DND-41 (cell line): ENCODE measurements at places on chromosomes 11 and 22.
A peak's percentile ranks its signal among the peaks of the same experiment; 100 is the strongest.

- no peak overlapping the region for H3K27ac ChIP-seq
- DNase-seq, result no peak
- no peak overlapping the region for H3K4me3 ChIP-seq
- H3K27me3 ChIP-seq, result peaks cover 5% of the 10 kb centered on the region
- H3K4me1 ChIP-seq, result no peaks in the 10 kb centered on the region
- no peaks in the 10 kb centered on the region for H3K36me3 ChIP-seq
Measured at GRCh38 chr11:130478204-130478701, 29.8 kb downstream of the ADAMTS15 start.

- DNase-seq, result no peak
- H3K4me1 ChIP-seq, result no peaks in the 10 kb centered on the region
- H3K4me3 ChIP-seq, result no peak overlapping the region
- H3K36me3 ChIP-seq, result no peaks in the 10 kb centered on the region
- no peaks in the 10 kb centered on the region for H3K27me3 ChIP-seq
Measured at GRCh38 chr11:2563213-2564007, 118.6 kb downstream of the KCNQ1 start.

GRCh38 chr11:107856981-107857517, 1.5 kb downstream of the SLC35F2 start:
- H3K4me3 ChIP-seq, result no peak overlapping the region
- H3K36me3 ChIP-seq, result no peaks in the 10 kb centered on the region
- H3K4me1 ChIP-seq, result no peaks in the 10 kb centered on the region
- DNase-seq, result no peak
- no peak overlapping the region for H3K27ac ChIP-seq

DNA sequence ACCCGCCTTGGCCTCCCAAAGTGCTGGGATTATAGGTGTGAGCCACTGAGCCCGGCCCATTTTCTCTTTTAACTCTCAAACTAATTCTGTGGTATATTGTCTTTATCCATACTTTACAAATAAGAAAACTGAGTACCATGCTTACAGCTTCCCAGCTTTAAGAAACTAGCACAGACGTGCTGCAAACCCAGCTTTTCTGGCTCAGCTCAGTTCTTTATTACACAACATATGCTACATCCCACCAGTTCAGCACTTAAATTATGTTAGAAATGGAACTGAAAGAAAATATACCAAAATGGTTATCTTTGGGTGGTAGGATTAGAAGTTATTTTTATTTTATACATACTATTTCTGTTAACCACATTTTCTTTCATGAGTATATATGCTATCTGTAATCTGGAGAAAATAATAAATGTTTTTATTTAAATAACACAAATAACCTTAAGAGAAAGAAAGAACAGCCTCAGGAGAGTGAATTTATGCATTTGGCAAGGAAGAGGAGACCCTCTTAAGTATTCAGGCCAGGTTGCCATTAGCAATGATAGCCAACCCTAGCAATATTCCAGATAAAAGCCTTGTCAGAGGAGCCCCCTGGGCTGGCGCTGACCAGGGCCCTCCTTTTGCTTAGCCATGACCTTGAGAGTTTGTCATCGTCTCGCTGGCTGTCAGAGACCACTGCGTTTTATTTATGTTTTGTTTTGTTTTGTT, 33.8 kb downstream of the SLN start:
- H3K36me3 ChIP-seq, result no peaks in the 10 kb centered on the region
- no peaks in the 10 kb centered on the region for H3K27me3 ChIP-seq
- H3K27ac ChIP-seq, result no peak overlapping the region
- no peak overlapping the region for H3K4me3 ChIP-seq
- no peaks in the 10 kb centered on the region for H3K4me1 ChIP-seq

- H3K27ac ChIP-seq, result no peak overlapping the region
- H3K4me3 ChIP-seq, result no peak overlapping the region
- H3K4me1 ChIP-seq, result no peaks in the 10 kb centered on the region
- no peak for DNase-seq
- no peaks in the 10 kb centered on the region for H3K27me3 ChIP-seq
- no peaks in the 10 kb centered on the region for H3K36me3 ChIP-seq
Measured at GRCh38 chr11:2475136-2475918, 30.5 kb downstream of the KCNQ1 start.

- H3K27me3 ChIP-seq, result peaks cover 29% of the 10 kb centered on the region
- no peak overlapping the region for H3K27ac ChIP-seq
- H3K4me1 ChIP-seq, result no peaks in the 10 kb centered on the region
Measured at GRCh38 chr11:36779791-36780190, 181.8 kb upstream of the RAG2 start.

GRCh38 chr11:46006418-46007070, 84.1 kb downstream of the LARGE2 start:
- DNase-seq, result peak; percentile 28
- no peaks in the 10 kb centered on the region for H3K4me1 ChIP-seq
- no peaks in the 10 kb centered on the region for H3K27me3 ChIP-seq
- no peak overlapping the region for H3K4me3 ChIP-seq
- no peak overlapping the region for H3K27ac ChIP-seq
- no peaks in the 10 kb centered on the region for H3K36me3 ChIP-seq

DNA sequence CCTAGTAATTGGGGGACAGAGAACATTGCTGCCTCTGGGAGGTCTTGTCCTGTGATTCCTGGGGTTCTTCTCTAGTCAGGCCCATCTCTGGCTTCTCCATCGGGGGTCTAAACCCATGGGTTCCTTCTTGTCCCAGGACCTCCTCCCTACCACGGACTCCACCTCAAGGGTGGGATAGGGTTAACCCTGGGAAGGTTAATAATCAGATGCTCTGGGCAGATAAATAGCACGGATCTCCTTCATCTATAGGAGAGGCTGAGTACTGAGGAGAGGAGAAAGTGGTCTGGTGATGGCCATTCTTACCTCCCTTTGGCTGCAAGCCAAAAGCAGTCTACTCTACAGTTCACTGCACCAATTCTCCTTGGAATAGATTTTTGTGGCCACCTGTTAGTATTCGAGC, 10.5 kb downstream of the HEPHL1 start:
- no peak for DNase-seq
- H3K4me3 ChIP-seq, result no peak overlapping the region
- no peaks in the 10 kb centered on the region for H3K36me3 ChIP-seq
- no peaks in the 10 kb centered on the region for H3K27me3 ChIP-seq
- no peak overlapping the region for H3K27ac ChIP-seq

DNA sequence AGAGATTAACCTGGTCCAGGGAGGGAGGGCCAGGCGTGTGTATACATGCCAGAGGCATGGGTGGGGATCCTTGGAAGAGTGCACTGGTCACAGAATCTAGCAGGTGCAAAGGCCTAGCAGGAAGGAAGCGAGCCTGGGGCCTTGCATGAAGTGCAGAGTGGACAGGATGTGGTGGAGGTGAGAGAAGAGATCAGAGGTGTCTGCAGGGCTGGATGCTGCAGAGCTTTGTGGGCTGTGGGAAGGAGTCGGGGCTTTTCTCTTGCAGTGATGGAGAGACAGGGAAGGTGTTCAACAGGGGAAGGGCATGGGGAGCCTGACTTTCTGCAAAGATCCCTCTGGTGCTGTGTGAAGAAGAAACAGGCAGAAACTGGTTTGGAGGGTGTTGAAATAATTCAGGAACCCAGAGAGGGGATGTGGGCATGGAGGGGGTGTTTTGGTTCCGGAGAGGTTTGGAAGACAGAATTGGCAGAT, 2.5 kb upstream of the TPST2 start:
- peaks cover 4% of the 10 kb centered on the region for H3K27me3 ChIP-seq
- no peaks in the 10 kb centered on the region; the same call in 1 of the 2 replicates for H3K36me3 ChIP-seq
- H3K4me1 ChIP-seq, result peaks cover 34% of the 10 kb centered on the region
- H3K4me3 ChIP-seq, result no peak overlapping the region
- H3K27ac ChIP-seq, result no peak overlapping the region; the same call in 1 of the 2 replicates
- peak; percentile 86 for DNase-seq

GRCh38 chr11:16794047-16794818, 55.8 kb downstream of the C11orf58 start:
- no peak overlapping the region for H3K27ac ChIP-seq
- H3K4me3 ChIP-seq, result no peak overlapping the region
- H3K36me3 ChIP-seq, result no peaks in the 10 kb centered on the region
- peaks cover 6% of the 10 kb centered on the region; the same call in 1 of the 2 replicates for H3K4me1 ChIP-seq
- peaks cover 5% of the 10 kb centered on the region for H3K27me3 ChIP-seq

GRCh38 chr11:9231848-9232177, 33.3 kb downstream of the DENND5A start:
- peak overlapping the region; percentile 3; the same call in 1 of the 2 replicates for H3K27ac ChIP-seq
- DNase-seq, result no peak
- no peaks in the 10 kb centered on the region for H3K36me3 ChIP-seq
- no peak overlapping the region for H3K4me3 ChIP-seq

- peaks cover 87% of the 10 kb centered on the region for H3K4me1 ChIP-seq
- peaks cover 75% of the 10 kb centered on the region for H3K36me3 ChIP-seq
- H3K27me3 ChIP-seq, result no peaks in the 10 kb centered on the region
- H3K27ac ChIP-seq, result peak overlapping the region; percentile 87
- H3K4me3 ChIP-seq, result no peak overlapping the region
Measured at GRCh38 chr22:28792491-28793383, 7.6 kb downstream of the XBP1 start.

GRCh38 chr11:66619080-66619554, 2.7 kb downstream of the RBM14 start:
- H3K36me3 ChIP-seq, result peaks cover 71% of the 10 kb centered on the region
- H3K27me3 ChIP-seq, result no peaks in the 10 kb centered on the region
- DNase-seq, result peak; percentile 40
- peak overlapping the region; percentile 63 for H3K4me3 ChIP-seq
- peak overlapping the region; percentile 90 for H3K27ac ChIP-seq

DNA sequence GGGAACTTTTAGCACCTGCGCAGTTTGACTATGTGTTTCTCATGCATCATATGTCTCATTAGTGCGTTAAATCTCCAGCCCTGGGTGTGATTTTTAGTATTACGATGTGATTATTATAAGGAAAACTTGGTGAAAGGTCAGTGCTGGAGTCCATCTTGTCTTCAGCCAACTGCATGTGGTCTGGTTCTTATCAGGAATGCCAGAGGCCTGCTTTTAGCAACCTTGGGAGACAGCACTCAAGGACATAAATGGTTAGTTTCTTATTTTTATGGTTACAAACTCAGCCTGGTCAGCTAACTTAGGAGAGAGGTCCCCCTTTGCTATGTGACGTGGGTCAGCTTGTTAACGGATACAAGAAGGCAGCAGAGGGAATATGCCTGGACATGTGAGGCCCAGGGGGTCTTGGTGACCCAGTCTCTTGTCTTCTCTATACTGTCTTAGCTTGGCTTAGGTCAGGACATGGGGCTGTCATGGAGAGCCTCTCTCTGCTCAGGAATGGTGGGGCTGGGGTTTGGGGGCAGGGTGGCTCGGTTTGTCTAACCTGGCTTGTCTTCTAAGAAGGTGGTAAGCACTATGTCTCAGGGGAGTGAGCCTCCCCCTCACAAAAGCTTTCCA, 21.5 kb downstream of the KCTD21 start:
- H3K4me1 ChIP-seq, result no peaks in the 10 kb centered on the region
- no peaks in the 10 kb centered on the region for H3K36me3 ChIP-seq

DNA sequence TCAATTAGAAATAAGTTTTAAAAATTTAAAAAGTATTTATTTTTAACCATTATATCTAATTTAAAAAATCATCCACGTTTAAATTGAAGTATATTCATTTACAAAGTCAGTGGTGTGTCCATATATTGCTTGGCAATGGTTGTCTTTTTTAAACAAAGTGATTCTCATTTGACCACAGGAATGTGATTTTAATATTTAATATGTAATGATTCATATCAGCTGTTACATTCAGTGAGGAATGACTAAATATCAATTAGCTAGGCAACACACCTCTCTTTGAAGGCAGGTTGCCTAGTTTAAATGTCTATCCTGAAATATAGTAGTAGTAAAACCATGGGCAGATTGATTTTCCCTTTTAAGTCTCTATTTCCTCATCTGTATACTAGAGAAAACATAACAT, 392.2 kb upstream of the CCDC179 start:
- DNase-seq, result no peak
- H3K4me1 ChIP-seq, result no peaks in the 10 kb centered on the region
- no peaks in the 10 kb centered on the region for H3K27me3 ChIP-seq
- no peaks in the 10 kb centered on the region for H3K36me3 ChIP-seq

- no peaks in the 10 kb centered on the region for H3K27me3 ChIP-seq
- H3K36me3 ChIP-seq, result peaks cover 50% of the 10 kb centered on the region
- no peak overlapping the region for H3K27ac ChIP-seq
- H3K4me3 ChIP-seq, result no peak overlapping the region
- DNase-seq, result no peak
Measured at GRCh38 chr11:94183886-94184264, 55.2 kb downstream of the PANX1 start.

DNA sequence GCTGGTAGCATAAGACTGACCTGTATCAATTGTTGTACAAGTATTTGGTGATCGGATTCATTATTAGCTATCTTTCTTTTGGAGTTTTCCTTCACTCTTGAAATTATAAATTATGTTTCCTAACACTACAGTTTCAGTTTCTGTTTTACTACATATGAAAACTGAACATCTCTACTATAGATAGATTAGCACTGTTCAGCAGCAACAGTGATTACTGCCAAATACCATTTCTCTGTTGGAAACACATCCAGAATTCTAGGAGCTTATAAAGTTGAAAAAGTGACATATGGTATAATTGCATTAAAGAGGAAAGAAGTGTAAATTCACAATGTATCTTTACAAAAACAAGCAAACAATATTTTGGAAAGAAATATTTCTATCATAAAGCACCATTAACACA, 118.5 kb upstream of the GRIA4 start:
- no peak overlapping the region for H3K4me3 ChIP-seq
- H3K27ac ChIP-seq, result no peak overlapping the region
- no peaks in the 10 kb centered on the region for H3K36me3 ChIP-seq

DNA sequence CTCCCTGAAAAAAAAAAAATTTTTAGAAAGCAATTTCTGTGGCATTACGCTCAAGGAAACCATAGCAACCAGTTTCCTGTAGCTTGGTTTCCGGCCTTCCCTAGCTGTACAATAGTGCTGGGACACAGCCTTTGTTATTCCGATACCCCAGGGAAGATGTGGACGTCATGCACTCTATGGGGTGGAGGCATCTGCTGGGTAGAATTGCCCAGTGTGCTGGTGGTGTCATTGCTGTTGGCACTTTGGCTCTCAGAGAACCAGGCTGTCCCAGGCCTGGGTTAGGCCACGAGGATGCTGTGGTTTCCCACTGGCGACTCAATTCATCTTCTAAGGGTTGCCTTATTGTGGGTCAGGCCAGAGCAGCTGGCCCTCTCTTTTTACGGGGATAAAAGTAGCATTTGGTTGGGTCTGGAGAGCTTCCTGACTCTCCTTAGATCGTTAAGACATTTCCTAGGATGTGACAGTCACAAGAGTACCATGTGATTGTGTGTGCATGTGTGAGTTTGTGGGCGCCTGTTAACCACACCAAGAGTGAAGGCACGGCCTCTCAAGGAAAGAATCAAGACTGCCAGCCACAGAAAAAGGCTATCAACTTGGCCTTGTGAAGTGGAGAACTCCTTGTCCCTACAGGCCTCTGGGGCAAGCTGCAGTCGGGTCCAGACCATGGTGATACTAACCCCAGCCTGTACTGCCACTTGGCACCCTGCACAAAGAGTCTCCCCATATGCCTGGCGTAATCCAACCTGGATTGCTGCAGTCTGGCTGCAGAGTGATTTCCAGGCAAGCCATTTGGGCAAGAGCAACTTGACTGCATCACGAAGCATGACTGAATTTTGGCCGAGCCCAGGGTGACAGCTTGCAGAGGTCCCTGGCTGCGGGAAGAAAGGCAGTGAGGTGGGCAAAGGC, 35.9 kb upstream of the NAV2 start:
- no peak for DNase-seq
- H3K27ac ChIP-seq, result no peak overlapping the region
- no peak overlapping the region for H3K4me3 ChIP-seq
